Fibroblast of skin of scalp (primary cell): ENCODE measurements at places on chromosomes 6 and 20.
A peak's percentile ranks its signal among the peaks of the same experiment; 100 is the strongest.

DNA sequence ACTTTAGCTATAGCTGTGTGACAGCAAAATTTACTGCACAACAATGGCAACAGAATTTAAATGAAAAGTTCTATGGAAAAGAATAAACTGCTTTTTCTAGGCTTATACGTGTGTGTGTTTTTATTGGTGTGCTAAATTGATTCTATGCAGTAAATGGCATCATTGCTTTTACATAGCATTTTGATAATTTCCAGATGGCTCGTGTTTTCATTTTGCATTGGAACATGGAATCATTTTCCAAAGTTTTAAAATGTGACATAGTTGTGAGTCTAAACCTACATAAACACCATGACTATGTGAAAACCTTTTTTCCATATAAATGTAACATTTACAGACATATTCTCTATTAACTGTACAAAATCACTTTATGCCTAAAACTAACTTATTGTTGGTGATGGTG, 127.8 kb downstream of the SIM1 start:
- DNase-seq, result peak; percentile 40

GRCh38 chr20:14677455-14677854, 340.0 kb upstream of the FLRT3 start:
- no peak for DNase-seq

DNA sequence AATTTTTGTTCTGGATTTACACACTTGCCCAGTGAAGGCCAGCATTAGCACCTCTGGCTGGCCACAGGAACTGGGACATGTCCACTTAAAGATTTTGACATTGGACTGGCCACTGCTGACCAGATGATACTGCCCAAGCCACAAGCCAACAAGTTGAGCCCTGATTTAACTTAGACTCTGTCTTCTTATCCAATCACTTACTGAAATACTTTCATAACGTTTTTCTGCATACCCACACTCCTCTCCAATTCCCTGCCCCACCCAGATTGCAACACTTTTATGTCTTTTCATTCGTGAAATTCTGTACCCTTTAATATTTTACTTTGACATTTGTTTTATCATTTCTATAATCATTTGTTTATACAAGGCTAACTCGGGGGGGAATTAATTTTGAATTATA, 170.3 kb upstream of the TAB2 start:
- no peak for DNase-seq

GRCh38 chr6:39816747-39817146, 24.6 kb downstream of the DAAM2 start:
- DNase-seq, result peak; percentile 58

DNA sequence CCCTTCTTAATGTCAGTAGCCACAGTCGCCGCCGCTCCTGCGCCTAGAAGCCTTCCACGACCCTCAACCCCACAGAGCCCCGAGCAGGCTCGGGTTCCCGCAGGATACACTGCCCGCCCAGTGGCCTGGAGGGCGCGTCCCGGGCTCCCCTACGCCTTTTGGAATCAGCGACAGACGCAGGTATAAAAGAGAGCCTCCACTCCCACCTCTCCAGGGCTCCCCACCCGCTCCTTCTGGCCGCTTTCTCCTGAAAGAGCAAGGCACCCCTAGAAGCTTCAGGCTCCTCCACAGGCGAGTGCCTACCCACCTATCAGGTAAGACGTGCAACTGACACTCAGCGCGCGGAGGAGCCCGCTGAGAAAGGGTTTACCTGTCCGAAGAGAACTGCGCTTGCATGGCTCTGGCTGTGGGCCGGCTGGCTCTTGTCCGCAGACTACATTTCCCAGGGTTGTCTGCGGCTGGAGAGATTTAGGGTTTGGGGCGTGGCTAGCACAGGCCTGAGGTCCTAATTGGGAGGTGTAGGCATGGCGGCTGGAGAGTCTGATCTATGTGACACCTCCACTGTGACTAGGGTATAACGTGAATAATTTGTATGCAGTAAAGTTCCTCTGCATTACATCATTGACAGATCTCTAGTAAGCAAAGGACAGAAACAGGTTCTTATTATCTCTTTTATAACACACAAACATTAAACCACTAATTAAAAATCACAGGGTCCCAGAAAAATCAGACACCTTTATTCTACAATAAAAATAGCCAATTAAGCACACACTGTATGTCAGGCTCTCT, 13.5 kb upstream of the ZNF391 start:
- DNase-seq, result peak; percentile 60

DNA sequence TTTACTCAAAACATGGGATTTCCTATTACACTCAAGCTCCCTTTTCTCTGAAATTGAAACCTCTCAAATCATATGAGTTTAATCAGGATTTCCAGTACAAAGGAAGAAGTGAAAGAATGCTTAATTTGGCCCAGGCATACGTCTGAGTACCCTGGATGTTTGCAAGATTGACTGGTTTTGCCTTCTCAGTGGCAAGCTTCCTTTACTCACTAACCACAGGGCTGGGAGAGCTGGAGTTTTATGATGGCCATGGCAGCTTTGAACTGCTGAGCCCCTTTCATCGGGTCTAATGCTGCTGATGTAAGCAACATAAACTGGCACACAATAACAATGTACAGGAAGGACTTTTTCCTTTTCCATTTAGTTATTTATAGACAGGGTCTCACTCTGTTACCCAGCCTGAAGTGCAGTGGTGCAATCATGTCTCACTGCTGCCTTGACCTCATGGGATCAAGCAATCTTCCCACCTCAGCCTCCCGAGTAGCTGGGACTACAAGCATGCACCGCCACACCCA, 194.8 kb downstream of the SLC35F1 start:
- no peak for DNase-seq

DNA sequence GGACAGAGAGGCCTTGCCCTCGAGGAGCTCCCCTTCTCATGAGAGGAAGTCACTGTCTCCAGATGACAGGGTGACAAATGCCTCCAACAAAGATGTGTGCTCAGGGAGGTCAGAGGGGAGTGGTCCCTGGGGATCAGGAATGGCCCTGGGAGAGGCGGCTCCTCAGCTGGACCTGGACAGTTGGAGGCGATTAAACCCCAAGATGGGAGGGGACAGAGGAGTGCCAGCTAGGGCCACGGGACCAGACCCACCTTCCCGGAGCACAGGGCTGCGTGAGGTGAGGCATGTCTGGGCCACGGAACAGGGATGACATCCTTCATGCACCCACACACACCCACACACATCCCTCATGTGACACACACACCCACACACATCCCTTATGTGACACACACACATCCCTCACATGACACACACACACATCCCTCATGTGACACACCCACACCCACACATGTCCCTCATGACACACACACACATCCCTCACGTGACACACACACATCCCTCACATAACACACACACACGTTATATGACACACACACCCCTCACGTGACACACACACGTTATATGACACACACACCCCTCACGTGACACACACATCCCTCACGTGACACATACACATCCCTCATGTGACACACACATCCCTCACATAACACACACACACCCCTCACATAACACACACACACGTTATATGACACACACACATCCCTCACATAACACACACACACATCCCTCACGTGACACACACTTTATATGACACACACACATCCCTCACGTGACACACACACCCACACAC, 57.4 kb upstream of the SLCO4A1 start:
- DNase-seq, result no peak

DNA sequence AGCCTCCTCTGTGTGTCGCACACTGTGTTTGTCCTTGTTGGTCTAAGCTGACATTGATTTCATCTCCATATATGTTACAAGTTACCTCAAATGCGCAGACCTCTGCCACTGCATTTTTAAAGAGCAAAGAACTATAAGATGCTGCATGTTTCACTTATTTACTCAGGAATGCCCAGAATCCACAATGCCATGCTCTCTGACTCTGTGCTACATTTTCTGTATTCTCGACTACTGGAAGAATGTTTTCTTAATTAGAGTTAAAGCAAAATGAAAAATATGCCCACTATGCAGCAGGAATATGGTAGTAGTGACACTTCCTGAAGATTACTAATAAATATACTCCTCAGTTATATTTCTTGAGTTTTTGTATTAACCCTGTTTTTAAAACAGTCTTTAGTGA, 296.4 kb downstream of the HACE1 start:
- peak; percentile 61 for DNase-seq
